ENCODE measurements at places on chromosomes 3 and 15.
A peak's percentile ranks its signal among the peaks of the same experiment; 100 is the strongest.

DNA sequence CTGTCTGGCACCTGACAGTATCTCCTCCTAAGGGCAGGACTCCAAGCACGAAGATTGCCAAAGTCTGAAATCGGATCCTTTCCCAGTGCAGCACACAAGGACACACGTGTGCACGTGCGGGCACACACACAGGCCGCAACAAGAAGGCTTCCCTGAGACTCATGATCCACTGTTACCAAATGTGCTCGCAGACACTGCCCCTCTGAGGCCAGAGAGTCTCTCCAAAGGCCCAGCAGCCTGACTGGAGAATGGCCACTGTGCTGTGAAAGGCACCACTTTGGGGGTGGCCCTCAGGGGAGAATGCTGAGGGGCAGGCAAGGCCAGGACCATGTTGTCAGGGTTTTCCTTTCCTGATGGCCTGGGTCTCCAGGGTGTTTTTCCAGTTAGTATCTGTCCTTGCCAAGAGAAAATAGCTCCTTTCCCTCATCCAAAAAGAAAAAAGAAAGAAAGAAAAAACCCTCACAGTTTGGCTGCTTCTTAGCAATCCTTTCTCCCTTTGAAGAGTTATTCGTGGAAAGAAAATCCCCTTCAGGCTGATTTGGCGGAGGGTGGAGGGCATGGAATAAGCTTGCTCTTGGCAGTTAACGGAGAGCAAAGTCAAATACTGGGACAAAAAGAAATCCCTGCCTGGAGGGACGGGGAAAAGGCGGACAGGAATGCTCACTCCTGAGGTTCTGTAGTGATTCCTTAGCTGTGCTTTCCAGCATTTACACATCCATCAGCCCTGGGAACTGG is 112.2 kb upstream of the ETV5 start:
- DNase-seq: no peak

DNA sequence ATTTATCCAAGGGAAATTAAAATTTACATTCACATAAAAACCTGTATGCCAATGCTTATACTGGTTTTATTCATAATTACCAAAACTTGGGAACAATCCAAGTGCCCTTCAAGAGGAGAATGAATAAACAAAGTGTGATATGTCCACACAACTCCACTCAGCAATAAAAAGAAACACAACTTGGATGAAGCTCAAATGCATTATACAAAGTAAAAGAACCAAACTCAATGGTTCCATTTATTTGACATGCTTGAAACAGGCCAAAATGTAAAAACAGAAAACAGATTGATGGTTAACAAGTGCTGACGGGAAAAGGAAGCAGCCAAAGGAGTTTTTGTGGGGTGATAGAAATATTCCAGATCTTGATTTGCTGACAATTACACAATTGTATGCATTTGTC is 23.5 kb downstream of the OCA2 start:
- DNase-seq: no peak

- no peak for DNase-seq
Measured at GRCh38 chr3:167929968-167930367, 165.8 kb downstream of the GOLIM4 start.

DNA sequence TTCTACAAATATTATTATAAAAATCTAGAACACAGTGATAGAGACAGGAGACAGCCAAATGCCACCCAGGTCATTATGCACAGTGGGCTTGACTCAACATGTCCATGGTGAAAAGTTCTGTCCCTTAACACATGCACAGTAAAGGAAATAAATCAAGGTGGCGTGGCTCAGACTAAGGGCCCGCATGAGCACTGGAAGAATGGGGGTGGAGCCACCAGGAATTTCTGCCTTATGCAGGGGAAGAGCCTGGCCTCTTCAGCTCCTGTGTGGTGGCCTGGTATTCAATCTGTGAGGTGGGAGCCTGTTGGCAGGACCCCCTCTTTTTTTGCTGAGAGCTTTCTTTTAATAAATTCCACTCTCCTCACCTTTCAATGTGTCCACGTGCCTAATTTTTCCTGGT is 17.2 kb upstream of the SPG21 start:
- no peak for DNase-seq

DNA sequence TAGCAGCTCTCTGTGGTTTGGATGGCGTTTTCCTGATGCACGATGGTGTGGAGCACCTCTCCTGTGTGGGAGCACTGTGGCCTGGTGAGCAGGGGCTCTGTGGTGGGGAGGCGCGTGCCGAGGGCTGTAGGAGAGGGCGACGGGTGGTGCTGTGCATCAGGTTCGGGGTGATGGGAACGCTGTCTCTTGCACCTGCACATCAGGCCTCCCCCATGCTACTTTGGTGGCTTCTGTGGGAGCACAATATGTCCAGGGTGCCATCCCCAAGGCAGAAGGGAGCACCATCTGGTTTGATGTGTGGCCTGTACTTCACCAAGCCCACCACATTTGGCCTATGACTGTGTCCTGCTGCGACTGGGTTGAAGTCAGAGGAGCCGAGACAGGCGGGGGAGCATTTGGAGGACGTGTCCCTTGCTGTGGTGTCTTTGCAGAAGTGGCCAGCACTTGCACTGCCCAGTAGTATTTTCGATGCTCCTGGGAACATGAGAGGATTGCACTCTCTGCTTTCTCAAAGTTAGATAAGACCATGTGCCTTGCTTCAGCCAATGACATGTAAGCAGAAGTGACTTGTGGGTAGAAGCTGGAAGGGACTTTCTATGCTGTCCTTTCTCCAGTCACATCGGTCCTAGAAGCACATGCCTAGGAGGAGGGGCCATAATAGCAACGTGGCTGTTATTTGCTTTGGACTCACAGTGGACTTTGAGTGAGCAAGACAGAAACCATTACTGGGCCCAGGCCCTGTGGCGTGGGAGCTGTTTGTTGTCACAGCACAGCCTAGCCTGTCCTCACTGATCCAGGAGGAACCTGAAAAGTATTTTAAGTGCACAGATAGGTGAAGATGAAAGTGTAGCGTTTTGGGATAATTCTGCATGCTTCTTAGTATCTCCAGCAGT is 72.1 kb downstream of the APBA2 start:
- DNase-seq: no peak

DNA sequence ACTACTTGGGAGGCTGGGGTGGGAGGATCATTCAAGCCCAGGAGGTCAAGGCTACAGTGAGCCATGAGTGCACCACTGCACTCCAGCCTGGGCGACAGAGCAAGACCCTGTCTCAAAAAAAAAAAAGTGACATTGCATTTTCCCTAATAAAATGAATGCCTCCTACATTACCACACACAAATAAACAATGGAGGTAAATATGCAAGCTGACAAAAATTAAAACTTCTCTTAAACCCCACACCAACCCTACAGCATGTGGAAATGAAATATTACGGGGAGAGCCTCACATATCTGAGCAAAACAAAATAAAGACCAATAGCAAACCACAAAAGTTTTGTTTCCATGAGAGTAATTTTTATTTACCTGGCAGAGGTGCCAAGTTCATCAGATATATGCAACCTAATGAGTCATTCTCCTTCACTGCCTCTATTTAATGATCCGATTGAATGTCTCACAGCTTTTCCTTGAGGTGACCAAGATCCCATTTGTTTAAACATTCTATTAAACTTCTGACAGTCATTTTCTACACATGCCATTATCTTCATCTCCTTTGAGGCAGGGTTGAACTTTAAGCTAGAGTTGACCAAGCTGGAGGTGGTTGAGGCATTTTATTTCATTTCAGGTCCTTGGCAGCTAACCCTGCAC is 9.4 kb upstream of the CAV3 start:
- DNase-seq: no peak

GRCh38 chr3:162052636-162053035 is 556.0 kb downstream of the OTOL1 start:
- DNase-seq: no peak

- DNase-seq: no peak
Measured at GRCh38 chr3:20288050-20288449, 102.0 kb upstream of the SGO1 start.

GRCh38 chr15:62344806-62345539 is 179.9 kb upstream of the C2CD4B start:
- peak; percentile 17 for DNase-seq

GRCh38 chr15:65305776-65306175 is 1.3 kb downstream of the RNU5B-1 start:
- DNase-seq: no peak

- no peak for DNase-seq
Measured at GRCh38 chr3:155231792-155232191, 61.7 kb downstream of the STRIT1 start.

DNA sequence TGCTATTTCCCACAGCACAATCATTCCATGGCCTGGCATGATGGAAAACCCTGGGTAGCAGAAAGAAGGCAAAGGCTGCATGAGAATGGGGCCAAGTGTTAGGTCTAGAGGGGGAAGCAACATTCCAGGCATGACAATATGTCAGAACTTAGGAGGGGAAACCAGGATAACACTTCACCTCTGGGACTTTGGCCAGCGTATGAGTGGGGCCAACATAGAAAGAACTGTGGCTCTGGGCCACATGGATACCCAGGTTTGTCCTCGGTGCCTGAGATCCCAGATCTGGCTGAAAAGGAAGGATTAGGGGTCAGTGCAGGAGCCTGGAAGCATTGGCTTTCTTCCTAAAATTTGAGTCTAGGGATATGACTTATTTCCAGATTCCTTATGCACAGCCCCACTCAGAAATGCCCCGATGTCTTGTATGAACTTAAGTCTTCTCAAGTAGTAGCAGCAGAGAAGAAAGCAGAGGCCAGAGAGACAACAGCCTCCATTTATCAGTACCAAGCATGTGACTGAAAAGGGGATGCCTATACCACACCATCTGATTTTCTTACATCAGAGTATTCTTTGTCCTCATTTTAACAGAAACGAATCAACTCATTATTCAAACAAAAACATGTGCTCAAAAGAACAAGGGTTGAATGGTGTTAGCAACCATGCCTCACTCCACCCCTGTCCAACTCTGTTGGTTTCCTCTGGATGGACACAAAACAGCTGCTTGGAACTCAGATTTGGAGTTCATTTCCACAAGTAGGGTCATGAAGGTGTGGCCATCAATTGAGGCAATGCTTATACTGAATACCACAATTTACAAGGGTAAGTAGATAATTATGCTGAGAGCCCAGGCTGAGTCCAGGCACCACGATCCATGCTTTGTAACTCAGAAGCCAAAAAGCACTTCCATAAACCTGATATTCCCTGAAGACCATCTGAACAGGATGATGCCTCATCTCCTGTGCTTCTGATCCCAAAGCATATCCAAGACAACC is 43.7 kb upstream of the NDUFB4 start:
- DNase-seq: no peak

All from stimulated activated CD8-positive, alpha-beta memory T cell treated with anti-CD3 and anti-CD28 coated beads, Interleukin-12 subunit alpha, Interleukin-12 subunit beta, amount 100 ng/mL, for 1 hour (primary cell).